ENCODE measurements at places on chromosomes 5 and 9.

DNA sequence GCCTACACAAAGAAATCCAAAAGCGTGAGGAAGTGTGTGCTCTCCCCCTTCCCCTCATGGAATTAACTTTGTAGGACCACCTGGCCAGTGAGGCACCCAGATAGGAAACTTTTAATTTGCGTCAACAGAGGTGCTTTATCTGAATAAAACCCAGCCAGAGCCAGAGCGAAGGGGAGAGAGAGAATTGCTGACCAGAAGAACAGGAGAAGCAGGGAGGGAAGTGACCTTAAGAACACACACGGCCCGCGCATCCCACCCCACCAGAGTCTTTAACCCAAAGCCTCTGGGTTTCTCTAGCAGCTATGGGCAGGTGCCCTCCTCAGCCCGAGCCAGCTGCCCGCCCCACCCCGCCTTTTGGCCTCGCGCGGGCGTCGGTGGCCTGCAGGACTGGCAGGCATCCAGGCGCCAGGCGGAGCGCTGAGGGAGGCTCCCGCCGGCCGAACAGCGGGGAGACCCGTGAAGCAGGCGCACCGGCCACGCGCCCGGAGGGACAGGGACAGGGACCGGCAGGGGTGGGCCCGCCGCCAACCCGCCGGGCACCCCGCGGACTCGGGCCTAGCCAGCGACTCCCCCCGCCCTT is 580 bp downstream of the ERAP1 start:
- peak; percentile 65 for DNase-seq

- no peak for DNase-seq
These were observed 3.1 kb downstream of the SMARCA2 start for GRCh38 chr9:2018162-2018643.

DNA sequence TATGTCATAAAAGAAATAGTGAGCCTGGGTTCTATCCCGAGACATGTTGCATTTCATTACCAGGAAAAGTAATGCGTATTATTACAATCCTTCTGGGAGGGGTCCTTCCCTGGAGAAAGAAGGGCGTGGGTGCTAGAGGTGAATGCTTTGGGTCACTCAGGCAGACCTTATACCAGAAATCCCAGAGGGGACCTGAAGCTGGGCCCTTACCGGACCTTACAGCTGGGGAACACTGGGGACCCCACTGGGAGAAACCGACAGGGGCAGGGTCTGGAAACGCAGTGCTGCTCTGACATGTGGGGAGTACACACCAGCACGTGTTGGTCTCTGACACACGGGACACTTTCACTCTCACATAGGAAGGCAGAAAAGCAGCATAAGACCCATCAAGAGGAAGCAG is 71.3 kb downstream of the LMNB1 start:
- no peak for DNase-seq

DNA sequence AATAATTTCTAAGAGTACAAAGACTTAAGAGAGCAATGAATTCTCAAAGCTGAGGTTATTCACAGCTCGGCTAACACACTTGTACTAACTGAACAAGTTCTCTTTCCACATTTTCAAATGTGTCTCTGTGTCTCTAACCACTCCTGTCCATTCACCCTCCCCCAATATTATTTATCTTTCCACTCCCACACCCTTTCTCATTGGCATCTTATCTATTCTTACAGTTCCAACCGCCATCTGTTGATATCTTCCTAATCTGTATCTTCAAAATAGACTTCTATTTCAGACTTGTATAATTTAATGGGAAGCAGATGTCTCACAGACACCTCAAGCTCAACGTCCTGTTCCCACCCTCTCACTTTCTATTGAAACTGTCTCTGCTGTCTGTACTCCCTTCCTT is 205.9 kb downstream of the ANXA1 start:
- no peak for DNase-seq

DNA sequence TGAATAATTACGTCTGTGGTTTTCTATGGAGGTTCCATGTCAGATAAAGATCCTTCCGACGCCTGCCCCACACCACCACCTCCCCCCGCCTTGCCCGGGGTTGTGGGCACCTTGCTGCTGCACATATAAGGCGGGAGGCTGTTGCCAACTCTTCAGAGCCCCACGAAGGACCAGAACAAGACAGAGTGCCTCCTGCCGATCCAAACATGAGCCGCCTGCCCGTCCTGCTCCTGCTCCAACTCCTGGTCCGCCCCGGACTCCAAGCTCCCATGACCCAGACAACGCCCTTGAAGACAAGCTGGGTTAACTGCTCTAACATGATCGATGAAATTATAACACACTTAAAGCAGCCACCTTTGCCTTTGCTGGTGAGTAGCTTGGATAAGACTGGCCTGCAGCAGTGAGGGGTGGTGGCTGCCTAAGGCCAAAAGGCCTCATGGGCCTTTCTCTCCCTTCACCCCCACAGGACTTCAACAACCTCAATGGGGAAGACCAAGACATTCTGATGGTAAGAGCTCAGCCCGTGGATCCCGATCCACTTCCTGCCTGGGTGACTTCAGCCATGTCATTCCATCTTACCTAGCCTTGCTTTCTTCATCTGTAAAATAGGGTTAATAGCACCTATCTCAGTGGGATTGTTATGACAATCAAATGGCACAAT is at the start of gene IL3:
TSS of gene IL3 (plus strand) at position 155 of the 661 bp plus-strand sequence. CDS start at position 207, 52 bp downstream.
- no peak for DNase-seq

GRCh38 chr5:124232515-124232914 is 513.9 kb downstream of the ZNF608 start:
- no peak for DNase-seq

- DNase-seq = no peak
These were observed 230.7 kb upstream of the SGCD start for GRCh38 chr5:156096259-156096658.

DNA sequence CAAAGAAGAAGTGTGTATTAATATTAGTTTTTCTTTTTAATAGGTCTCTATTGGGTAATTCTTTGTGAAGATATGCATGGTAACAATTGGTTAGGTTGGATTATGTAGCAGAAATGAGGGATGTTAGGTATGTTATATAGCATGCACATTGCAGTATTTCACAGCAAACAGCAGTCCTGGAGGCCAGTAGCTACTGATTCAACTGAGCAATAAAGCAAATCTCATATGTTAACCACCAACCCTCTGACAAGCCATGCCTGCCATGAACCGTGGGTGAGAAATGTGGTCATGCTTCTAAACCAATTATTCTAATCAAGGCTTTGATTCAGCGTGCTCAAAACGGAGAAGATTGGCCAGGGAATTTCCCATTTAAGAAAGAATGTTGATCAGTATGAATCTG is 313.0 kb upstream of the CDH6 start:
- no peak for DNase-seq

GRCh38 chr5:476102-476813 is 33.3 kb downstream of the EXOC3 start:
- DNase-seq = no peak

DNA sequence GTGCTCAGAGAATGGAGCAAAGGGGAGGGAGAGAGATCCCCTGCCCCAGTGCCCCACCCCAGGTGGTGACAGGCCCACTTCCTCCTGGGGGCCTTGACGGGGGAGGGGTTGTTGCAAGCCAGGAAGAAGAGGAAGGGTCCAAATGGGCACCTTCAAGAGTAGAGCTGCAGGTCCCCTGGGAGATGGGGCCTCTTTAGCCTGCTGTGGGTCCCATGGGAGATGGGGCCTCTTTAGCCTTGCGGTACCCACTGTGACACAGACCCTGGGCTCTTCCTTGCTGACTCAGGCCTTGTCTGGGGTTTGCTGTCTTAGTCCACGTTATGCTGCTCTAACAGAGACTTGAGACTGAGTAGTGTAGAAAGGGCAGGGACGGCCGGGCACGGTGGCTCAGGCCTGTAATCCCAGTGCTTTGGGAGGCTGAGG is 9.6 kb upstream of the TOR4A start:
- DNase-seq = no peak

Measured in NCI-H187 (cell line).